NCI-H345 (cell line): ENCODE measurements at places on chromosomes 6 and 20.
A peak's percentile ranks its signal among the peaks of the same experiment; 100 is the strongest.

DNA sequence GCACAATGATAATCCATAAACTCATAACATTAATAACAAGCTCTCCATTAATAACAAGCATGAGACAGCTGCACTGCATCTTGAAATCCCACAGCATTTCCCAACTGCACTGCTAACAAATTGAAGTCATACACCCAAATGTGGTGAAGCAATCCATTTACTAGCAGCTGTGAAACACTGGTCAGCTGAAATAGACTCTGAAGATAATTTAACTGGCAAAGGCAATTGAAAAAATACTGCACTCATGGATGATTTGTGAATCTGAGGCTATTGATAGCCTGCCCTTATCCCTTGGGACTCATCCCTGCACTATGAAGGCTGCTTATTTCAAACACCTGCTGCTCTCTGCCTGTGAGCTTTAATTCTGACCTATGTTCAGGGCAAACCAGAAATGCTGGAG is 49.1 kb upstream of the PLCB1 start:
- peak; percentile 65 for DNase-seq

DNA sequence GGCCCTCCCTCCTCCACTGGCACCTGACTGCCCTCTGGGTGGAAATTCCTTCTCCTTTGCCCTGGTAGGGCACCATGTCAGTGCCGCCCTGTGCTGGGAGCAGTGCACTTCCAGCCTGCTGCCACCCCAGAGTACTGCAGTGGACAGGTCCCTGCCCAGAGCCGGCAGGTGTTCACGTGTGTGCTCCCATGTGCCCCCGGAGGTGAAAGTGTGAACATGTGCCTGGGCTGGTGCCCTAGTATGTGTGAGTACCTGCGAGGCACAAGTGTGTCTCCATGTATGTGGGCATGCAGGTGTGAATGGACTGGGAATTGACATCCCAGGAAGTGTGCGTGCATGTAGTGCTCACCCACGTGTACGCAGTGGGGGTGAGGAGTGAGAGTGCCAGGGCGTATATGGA is 29.4 kb downstream of the SDCBP2 start:
- peak; percentile 36 for DNase-seq

DNA sequence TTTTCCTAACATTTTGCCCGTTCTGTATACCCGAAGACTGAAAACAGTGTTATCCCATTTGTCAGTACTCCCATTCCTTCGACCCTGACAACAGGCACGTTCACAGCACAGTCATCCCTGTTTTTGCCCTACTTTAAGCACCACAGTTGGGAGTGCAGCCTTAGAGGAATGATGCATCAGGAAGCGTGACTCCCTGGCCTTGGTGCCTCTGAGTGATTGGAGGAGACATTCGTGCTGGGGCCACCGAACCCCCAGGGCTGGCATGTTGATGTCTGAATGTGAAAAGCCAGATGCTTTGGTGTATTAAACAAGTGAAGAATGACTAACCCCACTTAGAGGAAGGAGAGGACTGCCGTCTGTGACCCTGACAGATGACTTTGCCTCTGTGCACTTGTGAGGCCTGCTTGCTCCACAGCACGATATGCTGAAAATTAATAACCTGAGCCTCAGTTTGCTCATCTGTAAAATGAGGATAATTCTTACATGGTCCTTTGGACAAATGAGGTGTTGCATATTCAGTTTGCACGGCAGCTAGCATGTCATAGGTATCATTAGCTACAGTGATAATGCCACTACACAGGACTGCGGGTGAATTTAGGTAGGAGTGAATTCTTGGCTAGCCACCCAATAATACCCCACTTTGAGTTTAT is 36.0 kb downstream of the STK35 start:
- no peak for DNase-seq

- DNase-seq = no peak
These were observed 297.6 kb downstream of the CDH26 start for GRCh38 chr20:60255866-60256265.

DNA sequence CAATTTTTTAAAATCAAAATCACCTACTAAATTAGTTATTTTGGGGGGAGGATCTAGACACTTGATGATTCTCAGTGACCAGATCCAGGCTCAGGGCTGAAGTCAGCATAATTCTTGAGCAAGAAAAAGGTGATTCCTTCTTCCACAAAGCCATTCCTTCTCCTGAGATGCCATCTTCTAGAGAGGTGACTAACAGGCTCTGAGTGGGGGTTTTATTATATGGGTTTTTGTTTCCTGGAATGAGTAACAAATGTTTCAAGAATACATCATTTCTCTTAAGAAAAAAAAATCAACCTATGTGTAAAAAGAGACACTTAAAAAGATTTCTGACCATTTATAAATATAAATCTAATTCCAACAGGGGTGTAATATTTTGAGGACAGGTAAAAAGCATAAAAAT is 154.3 kb downstream of the NFATC2 start:
- no peak for DNase-seq

GRCh38 chr6:165987483-165988301 is 180.0 kb downstream of the TBXT start:
- DNase-seq = no peak

- no peak for DNase-seq
These were observed 78.7 kb downstream of the CDH26 start for GRCh38 chr20:60036746-60037499.
